G401 (cell line): ENCODE measurements at places on chromosomes 1 and 21. TPM values are rescaled to one million over a fixed set of nuclear protein-coding genes. Genes with fewer than 3 reads are reported as not detected.

The ZMYM1 gene
- 18.8 and 30.2 TPM in 2 replicates for total RNA-seq

The UQCRHL gene
- 6.0 and 6.8 TPM in 2 replicates for total RNA-seq

The AK2 gene
- total RNA-seq: 244 and 260 TPM in 2 replicates

The LRRC52 gene
- total RNA-seq: not detected in 2 replicates

The TCP10L gene
- 0.74 TPM in 1 of 2 replicates, not detected in the other for total RNA-seq

The LCE3E gene
- total RNA-seq: not detected in 2 replicates

The NCDN gene
- total RNA-seq: 19.2 and 28.3 TPM in 2 replicates

The IGSF21 gene
- not detected in 2 replicates for total RNA-seq

The PEAR1 gene
- total RNA-seq: 6.6 and 7.1 TPM in 2 replicates

The GFI1 gene
- 0.31 and 1.6 TPM in 2 replicates for total RNA-seq

DNA sequence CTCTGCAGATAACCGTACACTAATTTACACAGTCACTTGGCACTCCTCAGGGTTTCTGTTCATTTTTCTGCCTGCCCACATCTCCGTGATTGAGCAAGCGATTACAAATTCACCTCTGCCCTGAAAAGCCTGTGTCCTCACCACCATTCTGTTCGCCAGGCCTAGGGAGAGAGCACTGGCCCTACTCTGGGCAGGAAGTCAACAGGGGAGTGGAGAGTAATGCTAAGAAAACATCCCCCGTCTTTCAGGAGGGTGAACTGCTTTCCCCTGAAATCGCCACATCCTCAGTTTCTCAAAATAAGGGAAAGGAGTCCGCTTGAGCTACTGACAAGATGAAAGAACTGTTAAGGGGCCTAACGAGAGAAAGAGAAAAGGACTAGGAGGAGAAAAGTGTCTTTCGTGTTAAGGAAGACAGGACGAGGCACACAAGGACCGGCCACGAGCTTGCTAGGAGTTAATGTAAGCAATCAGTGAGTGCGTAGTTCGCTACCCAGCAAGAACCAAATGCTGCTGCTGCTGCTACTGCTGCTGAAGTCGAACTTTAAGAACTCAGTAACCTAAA, 632 bp downstream of the PEX19 start:
- DNase-seq: peak; percentile 31

DNA sequence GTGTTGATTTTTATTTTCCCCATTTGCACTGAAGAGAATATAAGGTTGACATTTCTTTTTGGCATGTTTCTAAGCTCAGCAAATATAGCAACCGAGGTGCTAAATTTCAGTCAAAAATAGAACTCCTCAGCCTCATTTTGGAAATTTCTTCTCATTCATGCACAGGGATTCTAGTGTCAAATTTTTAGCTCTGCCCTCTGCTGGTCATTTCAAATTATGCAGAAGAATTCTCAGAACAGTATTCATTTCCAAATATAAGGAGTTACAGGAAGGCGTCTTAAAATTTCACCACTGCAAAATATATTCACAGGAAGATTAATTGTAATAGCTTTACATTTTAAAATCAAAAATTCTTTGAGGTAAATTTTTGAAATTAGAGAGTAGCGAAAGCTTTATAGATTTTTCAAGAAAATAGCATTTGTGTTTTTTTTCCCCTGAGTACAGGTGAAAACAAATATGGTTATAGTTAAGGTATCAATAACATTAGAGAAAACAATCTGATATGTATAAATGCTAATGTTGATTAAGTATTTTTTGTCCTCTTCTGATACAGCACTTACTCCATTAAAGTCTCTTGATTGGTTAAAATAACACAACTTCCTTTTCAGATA, 57.9 kb downstream of the FMN2 start:
- peak; percentile 84 for DNase-seq

GRCh38 chr21:34020005-34020847, 53.2 kb upstream of the MRPS6 start:
- peak; percentile 69 for DNase-seq

DNA sequence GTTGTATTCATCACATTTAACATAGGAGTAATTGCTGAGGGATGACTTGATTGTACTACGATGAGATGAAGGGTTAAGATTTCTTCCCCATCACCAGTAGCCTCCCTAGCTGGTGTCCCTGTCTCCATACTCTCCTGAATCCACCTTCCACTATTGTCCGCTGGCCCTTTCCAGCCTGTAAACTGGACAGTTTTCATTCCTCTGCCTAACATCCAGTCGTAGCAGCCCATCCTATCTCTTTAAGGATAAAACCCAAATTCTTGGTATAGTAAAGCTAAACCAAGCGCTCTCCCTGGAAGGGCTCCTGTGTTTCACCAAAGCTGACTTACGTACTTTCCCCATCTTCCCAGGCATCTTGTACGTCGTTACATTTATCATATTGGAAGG, 670 bp downstream of the COX20 start:
- peak; percentile 67 for DNase-seq

DNA sequence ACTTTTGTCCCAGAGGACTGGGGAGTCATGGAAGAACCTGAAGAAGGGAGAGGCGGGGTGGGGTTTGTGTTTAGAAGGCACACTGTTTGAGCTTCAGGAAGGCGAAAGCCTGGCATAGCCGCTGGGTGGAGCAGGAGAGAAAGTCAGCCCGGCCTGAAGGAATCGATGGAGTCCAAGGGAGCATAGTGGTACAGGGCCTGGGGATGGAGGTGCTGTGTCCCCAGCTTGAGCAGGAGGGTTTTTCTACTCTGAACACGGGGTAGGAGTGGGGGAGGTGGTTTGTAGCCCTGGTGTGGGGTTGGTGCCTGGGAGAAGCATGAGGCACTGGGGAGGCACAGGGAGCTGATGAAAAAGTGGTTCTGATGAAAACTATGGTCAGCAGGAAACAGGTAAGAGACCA, 4.7 kb upstream of the CCDC24 start:
- DNase-seq: no peak

DNA sequence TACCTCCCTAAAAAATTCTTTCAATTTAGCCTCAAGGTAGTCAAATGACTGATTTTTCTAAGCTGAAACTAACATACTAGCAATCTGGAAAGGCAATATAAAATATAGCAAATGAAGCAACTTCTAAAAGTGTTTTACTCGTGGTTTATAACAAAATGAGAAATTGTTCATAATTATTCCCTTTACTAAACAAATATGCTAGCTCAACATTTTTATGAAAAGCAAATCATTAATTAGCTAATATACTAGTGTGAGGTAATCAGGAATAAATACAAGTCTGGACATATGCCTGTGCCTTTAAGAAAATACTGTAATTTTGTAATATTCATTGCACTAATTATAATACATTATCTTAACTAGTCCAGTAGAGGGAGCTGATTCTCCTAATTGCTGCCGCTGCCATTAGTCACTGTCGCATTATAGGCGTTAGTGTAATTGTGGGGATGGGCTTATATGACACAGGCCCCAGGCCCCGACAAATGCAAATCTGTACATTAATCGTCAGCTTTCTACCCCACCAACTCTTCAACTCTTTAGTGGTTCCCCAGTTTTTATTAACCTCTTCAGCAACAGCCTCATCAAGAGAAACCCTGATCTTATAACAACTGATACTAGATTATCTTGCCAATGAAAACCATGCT, 160.9 kb downstream of the GABPA start:
- peak; percentile 77 for DNase-seq

DNA sequence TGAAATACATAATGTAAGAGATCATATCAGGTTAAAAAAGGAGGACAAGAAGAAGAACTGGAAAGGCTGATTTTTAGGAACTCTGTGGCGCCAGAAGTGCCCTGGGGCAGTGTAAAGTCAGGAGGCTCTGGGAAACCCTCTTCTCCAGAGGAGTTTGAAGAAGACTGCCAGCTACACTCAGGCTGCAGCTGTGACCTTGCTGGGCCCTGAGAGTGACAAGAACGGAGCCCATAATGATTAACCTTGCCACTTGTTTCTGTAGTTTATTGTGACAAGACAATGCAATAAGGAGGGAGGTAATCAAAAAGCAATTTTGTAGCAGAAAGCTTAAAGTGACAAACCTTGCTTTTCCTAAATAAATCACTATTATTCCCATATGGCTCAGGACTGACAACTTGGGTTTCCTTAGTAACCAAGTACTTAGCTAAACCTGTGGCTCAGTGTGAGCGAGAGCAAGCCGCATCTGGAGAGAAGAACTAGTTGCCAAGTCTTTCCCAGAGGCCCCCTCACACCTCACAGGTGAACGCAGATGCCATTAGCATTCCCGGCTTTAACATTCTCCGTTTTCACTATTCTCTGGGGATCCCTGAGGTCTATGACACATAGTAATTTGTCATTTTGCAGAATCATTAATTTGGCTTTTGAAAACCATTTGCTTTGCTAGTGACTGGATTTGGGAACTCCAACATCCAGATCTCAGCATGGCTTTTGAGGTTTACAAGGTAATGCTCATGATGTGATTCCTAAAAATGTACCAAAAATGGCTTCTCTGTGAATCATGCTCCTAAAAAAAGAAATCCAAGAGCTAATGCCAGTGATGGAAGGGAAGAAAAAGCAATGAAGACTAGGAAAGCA, 115.9 kb downstream of the OMA1 start:
- DNase-seq: no peak

DNA sequence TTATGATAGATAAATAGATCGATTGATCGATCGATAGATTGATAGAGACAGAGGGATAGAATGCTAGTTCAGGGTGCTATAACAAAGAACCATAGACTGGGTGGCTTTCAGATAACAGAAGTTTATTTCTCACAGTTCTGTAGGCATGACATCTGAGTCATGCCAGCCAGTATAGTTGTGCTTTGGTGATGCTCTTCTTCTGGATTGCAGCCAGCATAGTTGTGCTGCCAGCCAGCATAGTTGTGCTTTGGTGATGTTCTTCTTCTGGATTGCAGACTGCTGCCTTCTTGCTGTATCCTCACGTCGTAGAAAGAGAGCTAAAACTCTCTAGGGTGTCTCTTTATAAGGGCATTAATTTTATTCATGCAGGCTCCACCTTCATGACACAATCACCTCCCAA, 860.8 kb downstream of the BRINP3 start:
- DNase-seq: no peak

DNA sequence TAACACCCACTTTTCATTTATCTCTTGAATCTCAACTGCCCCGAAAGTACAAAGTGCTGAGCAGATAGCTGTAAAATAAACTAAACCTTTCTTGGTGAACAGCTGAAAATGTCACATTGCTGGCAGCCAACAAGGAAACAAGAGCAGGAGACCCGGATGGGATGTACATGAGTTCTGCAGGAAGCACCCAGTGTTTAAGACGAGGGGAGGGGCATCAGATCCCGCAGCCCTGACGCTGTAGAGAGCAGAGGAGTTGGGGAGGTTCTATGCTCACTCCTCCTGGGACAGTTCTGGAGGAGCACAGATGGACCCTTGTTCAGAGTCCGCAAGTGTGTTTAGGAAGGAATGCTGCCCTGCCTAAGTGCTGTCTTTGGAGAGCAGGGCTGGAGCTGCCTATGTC, 32.0 kb upstream of the EPHA8 start:
- DNase-seq: no peak

- DNase-seq: peak; percentile 4
Observed at GRCh38 chr1:214633686-214634085, 30.7 kb downstream of the CENPF start.

DNA sequence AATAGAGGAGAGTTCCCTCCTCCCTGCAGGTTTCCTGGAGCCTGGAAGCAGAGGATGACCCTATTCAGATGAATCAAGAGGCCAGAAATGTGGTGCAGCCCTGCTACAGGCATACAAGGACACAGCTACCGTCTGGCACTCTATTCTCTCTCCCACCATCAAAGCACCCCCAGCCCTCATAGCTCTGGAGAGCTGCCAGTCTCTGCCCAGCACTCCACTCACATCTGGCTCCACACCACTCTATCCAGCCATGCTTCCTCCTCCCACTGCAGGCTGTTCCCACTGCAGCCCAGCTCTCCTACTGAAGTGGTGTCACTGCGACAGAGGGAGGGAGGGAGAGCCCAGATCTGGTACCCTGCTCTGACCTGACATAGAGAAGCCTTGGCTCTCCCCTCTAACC, 18.4 kb downstream of the SYT2 start:
- DNase-seq: no peak

GRCh38 chr1:214426426-214426812, 125.0 kb downstream of the PTPN14 start:
- DNase-seq: no peak

DNA sequence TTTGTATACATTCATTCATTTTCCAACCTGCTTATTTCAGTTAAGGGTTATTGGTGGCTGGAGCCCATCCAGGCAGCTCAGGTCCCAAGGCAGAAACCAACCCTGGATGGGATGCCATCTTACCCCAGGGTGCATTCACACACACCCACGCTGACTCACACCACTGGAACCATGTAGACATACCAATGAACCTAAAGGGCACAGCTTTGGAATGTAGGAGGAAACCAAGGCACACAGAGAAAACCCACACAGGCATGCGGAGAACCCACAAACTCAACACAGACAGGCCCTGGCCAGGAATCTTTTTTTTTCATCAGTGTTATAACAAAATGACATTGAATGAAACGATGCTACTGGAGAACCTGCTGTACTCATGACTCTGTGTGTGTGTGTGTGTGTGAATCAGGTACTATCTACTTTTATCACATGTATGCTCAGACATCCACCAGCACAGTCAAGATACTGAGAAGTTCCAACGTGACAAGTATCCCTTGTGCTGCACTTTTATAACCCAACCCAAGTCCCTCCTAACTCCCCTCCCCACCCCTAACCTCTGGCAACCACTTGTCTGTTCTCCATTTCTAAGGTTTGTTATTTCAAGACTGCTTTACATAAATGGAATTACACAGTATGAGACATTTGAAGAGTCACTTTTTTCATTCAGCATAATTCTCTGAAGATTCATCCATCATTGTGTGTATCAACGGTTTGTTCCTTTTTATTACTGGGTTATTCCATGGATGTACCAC, 286.8 kb upstream of the PLD5 start:
- no peak for DNase-seq

GRCh38 chr1:161013131-161013487, 7.8 kb downstream of the F11R start:
- DNase-seq: no peak

- no peak for DNase-seq
Observed at GRCh38 chr1:217718873-217719272, 87.7 kb downstream of the SPATA17 start.

- DNase-seq: peak; percentile 54
Observed at GRCh38 chr1:233480198-233480597, 133.7 kb upstream of the KCNK1 start.

- no peak for DNase-seq
Observed at GRCh38 chr1:5834477-5835178, 157.6 kb downstream of the NPHP4 start.

DNA sequence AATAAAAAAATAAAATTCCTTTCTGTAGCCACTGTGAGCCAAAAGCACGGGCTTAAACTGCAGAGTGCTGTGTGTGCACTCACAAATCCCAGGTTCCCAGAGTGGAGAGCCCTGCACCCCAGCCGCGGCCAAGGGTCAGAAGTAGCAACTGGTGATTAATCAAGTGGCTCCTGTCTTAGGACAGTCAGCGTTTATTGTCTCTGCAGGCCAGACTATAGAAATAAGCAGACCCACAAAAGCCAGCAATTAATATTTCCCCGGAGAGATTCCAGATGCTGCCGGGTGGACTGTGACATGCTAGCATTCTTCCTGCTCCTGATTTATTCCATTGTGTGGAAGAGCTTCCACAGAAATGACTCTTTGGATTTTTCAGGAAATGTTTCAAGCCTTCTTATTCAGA, 412.2 kb downstream of the KIF26B start:
- no peak for DNase-seq
